NB4 (cell line): ENCODE measurements at places on chromosomes 1 and 21.

DNA sequence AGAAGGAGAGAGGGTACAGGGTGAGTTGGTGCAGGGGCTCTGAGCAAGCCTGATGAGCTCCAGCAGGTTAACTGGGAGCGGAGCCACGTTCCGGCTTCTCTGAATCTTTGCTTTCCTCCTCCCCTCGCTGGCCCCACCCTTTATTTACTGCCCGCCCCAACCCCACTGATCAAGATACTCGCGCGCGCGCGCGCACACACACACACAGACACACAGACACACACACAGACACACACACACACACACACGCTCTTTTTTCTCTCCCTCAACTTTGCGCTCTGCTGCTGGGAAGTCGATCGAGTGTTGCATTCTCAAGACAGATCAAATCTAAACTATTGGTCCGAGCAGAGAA is at the start of gene GRIK1:
Gene GRIK1 (minus strand): TSS at position 73 of the 352 bp plus-strand sequence.
- DNase-seq = no peak

DNA sequence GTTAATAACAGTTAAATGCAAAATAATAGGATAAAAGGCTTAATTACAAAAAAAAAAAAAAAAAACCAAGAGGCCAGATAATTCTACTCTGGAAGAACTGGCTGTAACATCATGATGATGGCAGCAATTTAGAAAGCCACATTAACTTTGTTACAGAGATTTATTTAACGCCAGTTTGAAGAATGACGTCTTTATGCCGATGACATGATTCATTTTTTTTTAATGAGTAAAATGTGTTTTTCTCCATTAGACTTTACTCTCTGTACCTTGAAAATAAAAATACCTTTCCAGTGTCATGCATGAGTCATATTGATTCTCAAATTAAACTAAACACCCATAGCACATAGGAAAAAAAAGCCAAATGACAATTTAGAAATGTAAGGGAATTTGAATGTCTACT is 226.1 kb downstream of the RGS7 start:
- no peak for DNase-seq

GRCh38 chr1:113922957-113923356 is 6.2 kb upstream of the HIPK1 start:
- no peak for DNase-seq

- DNase-seq = no peak
Observed at GRCh38 chr1:243938208-243938607, 88.2 kb upstream of the AKT3 start.

DNA sequence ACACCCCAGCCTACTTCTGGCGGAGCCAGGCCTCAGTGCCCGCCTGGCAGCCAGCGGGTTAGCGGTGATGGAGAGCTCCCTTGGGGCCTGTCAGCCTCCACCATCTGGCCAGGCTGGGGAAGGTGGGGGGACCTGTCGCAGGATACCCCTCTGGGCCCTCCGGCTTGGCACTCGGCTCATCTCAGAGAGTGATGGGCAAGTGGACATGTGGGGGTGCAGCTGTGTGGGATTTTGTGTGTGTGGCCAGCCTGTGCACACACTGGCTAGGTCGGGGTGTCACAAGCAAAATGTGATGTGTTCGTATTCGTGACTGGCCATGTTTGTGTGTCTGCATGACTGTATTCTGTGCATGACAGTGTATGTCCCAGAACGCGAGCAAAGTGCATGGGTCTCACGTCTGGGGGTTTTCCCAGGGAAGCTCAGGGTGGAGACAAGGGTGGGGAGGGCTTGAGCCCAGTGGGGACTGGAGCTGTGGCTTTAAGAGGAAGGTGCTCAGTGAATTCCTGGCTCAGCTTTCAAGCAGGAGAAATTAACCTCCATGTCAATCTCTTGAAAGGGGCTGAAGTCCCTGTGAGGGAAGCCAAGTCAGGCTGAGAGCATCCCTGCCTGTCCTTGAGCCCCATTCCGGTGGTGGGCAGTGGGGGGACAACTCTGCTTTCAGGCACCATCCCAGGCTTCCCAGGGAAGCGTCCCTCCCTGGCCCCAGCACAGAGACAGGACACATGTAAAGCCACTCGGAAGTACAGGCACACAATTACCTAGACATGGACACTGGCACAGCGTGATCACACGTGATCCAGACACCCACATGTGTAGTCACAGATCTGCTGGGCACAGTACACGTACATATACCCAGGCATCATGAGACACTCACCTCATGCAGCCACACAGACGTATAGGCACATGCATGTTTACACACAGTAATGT is 21.1 kb upstream of the ADGRB2 start:
- DNase-seq = peak; percentile 42

- no peak for DNase-seq
Observed at GRCh38 chr1:224450561-224451350, 16.2 kb upstream of the WDR26 start.

GRCh38 chr1:154411525-154411924 is 6.4 kb downstream of the IL6R start:
- DNase-seq = no peak

DNA sequence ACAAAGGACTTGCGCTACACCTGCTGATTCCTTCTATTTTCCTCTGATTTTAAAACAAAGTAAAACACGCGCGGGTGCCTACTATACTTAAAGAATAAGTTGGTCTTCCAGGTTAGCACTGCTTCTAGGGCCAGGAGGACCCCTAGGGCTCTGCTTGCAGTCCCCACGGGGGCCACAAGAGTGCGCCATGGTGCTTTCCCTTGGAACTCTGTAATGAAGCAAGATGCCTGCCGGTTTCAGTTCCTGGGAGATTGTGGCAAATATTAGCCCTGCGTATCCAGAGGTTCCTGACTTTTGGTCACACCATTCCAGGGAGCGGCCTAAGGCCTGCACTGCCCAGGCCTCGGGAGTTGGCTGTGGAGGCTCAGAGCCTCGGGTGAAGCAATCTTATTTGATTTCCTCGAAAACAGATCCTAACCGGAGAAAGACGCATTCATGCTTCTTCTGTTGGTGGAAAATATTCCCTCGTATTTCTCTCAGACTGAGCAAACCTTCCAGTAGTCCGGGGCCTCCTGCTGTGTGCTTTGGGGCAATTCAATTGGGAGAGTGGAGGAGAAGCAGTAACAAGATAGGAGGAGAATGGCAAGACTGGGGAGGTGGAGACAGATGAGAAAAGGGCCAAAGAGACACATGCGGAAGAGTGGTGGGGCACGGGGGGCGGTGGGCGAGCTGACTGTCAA is 25.3 kb downstream of the ADAM30 start:
- peak; percentile 76 for DNase-seq

DNA sequence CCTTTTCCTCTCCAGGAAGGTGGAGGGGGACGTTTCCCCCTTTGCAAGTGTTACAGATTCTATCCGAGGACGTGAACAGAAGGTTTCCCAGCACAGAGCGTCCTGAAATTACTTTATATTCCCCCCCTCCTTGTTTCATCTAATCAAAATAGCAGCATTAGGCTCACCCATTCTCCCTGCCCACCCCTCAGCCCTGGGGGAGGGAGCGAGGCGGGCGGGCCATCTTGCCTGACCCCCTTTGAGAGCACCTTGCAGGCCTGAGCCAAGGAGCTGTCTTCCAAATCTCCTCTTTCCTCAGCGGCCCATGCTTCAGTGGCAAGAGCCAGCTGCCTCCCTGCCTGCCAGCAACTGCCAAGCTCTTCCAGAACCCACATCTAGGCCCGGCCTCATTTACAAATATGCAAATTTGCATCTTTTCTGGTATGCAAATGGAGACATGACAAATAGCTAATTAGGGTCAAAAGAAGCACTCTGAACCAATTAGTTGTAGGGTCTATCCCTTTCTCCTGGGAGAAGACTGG is 69.1 kb upstream of the POU3F1 start:
- no peak for DNase-seq

DNA sequence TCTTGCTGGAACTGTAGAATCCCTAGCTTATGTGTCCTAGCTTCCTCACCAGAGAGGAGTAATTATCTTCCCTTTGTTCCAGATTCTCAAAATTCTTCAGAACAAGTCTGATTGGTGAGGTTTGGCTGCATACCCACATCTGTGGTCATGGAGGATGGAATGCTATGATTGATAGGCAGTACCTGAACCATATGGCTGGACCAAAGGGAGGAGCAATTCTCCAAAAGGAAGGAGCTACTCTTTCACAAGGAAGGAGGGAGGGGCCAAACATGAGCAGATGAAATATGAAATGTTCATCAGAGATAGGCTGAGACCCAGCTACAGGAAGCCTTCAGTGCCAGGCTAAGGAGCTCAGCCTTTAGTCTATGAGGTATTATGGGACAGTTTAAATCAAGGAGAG is 5.0 kb upstream of the RNF19B start:
- peak; percentile 21 for DNase-seq

DNA sequence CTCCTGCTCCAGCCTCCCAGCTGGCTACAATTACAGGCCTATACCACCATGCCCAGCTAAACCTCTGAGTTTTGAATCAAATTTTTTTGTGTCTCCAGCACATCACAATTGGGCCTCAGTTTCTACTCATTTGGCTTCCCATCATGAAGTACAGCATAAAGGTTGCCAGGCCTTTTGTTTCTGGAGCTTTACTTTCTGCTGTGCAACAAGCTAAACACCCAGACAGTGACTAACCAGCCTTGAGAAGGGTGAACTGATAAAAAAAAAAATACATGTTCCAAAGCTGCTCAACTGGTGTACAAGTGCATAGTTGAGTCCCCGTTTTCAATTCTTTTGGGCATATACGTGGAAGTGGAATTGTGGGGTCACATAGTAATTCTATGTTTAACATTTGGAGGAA is 25.1 kb downstream of the TIAM1 start:
- DNase-seq = no peak

- DNase-seq = no peak
Observed at GRCh38 chr1:156486421-156487344, 13.9 kb downstream of the MEF2D start.

DNA sequence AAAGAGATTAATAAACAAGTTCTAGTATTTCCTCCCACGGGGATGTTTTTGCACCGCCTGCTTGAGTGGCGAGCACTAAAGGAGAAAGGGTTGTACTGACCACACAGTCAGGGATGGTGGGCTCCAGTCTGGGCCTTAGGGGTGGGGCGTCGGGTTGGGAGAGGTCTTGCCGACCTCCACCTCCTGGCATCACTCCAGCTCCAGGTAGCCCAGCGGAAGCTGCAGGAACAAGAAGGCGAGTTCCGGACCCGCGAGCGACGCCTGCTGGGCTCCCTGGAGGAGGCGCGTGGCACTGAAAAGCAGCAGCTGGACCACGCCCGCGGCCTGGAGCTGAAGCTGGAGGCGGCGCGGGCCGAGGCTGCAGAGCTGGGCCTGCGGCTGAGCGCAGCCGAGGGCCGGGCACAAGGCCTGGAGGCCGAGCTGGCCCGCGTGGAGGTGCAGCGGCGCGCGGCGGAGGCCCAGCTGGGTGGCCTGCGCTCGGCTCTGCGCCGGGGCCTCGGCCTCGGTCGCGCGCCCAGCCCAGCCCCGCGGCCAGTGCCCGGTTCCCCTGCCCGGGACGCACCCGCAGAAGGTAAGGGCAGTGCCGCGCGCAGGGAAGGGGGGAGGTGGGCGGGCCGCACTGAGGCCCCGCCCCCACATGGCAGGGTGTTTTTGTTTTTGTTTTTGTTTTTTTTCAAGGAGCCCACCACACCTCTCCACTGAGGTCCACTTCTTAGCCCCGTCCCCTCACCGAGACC is 19.7 kb downstream of the MFAP2 start:
- DNase-seq = peak; percentile 82

- peak; percentile 8 for DNase-seq
Observed at GRCh38 chr1:150846473-150847146, 29.8 kb downstream of the ARNT start.

DNA sequence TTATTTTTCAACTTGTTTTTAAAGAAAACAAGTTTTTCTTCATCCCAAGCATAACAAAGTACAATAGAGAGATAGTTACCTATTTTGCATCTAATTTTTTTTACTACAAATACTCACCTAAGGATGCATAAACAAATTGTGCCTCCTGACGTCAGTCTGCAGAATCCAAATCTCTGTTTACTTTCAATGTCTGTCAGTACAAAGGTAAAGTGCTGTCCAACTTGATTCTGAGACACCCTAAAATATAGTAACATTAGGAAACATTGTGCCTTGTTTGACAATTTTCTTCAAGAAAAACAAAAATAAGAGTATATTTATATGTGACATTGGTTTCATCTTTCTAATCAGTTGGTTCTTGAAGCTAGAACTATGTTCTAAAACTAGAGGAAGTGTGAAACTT is 103.4 kb downstream of the DENND1B start:
- no peak for DNase-seq

DNA sequence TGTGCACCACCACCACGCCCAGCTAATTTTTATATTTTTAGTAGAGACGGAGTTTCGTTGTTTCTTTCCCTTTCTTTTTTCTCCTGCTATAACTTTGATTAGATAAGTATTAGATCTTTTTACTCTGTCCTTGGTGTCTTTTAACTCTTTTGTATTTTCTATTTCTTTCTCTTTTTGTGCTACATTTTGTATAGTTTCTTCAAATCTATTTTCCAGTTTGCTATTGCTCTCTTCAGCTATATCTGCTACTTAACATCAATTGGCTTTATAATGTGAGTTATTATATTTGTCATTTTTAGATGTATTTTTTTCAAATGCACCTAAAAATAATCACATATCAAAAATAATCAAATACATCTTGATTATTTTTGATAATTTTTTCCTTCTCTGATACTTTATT is 16.0 kb upstream of the ERRFI1 start:
- DNase-seq = no peak

DNA sequence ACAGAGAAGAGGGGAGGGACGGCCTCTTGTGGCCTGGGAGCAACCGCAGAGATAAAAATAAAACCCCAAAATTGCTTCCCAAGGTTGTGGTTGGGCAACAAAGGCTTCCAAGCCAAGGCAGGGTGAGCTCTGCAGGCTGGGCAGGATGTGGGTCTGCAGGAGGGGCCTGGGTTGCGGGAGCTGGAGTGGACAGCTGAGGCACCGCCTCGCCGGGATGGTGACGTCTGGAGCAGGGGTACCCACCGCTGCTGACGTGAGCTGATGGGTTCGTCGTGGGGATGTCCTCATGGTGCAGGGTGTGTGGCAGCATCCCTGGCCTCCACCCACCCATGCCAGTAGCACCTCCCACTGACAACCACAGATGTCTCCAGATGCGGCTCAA is 3.7 kb downstream of the AURKAIP1 start:
- DNase-seq = peak; percentile 94

DNA sequence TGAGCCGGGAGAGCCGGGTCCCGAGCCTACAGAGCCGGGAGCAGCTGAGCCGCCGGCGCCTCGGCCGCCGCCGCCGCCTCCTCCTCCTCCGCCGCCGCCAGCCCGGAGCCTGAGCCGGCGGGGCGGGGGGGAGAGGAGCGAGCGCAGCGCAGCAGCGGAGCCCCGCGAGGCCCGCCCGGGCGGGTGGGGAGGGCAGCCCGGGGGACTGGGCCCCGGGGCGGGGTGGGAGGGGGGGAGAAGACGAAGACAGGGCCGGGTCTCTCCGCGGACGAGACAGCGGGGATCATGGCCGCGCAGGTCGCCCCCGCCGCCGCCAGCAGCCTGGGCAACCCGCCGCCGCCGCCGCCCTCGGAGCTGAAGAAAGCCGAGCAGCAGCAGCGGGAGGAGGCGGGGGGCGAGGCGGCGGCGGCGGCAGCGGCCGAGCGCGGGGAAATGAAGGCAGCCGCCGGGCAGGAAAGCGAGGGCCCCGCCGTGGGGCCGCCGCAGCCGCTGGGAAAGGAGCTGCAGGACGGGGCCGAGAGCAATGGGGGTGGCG is 371 bp downstream of the ARID1A start:
- no peak for DNase-seq

GRCh38 chr1:110874324-110875215 is 1.6 kb downstream of the CD53 start:
- peak; percentile 84 for DNase-seq
